ENCODE measurements at places on chromosomes 5 and 9.
A peak's percentile ranks its signal among the peaks of the same experiment; 100 is the strongest.

GRCh38 chr9:13596383-13596970 is 317.0 kb upstream of the MPDZ start:
- no peak for DNase-seq

DNA sequence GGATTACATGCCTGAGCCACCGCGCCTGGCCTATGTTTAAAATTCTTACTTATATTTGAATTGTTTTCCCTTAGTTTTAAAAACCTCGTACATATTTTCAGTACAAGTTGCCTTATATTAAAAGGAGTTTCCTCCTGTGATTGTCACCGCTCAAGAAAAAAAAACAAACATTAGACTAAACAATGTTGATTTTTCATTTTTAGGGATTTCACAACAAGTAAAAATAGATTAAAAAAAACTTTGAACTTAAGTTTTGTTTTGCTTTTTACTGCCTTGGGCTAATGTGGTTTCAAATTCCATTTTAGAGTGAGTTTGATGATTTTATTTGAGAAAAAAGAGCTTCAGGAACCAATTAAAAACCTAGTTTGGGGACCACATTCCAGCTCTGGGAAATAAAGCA is 1196.6 kb upstream of the CDH18 start:
- DNase-seq, result no peak

- no peak for DNase-seq
Observed at GRCh38 chr5:178502401-178503100, 87.6 kb downstream of the COL23A1 start.

GRCh38 chr5:133319905-133320520 is 268.2 kb downstream of the HSPA4 start:
- DNase-seq, result no peak

DNA sequence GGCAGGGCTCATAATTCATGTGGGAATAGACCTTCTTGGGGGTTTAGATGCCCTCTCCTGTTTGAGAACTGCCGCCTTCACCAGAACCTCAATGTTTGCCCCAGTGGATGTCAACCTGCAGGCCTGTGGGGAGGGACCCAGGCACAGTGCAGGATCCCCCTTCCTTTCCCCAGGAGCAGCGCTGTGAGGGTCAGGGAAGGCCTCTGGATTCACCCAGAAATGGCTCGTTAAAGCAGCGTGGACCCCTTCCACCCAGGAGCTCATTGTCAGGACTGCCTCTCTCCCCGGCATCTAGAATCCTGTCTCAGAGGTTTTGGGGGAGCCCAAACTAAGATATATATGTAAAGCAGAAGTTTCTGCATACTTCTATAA is 188.3 kb downstream of the GADD45G start:
- no peak for DNase-seq

DNA sequence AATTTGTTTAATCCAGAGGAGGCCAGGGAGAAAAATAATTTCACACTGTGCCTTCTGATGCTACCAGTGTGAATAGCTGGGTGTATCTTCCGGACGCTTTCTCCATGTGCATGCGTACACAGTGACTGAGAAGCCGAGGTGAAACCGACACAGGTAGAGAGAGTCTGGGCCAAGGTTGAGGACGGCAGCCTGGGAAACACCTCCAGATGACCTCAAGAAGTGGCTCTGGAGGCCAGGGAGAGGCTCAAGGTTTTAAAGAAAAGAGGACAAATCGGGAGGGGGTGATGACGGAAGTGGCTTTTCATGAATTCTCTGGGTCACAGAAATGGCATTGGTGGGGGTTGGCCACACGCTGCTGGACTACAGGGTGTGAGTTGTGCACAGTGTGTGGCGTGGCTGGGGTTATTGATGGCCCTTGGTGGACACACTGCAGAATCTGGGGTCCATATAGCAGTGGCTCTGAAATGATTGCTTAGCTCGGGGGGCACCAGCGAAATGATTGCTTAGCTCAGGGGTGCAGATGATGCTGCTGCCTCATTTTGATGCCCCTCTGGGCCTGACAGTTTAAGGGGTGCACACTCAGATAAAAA is 34.1 kb upstream of the LRRC14B start:
- no peak for DNase-seq

- DNase-seq, result no peak
Observed at GRCh38 chr5:1868886-1869475, 13.7 kb downstream of the IRX4 start.

- peak; percentile 58 for DNase-seq
Observed at GRCh38 chr5:56088967-56089829, 94.4 kb upstream of the IL6ST start.

- peak; percentile 31 for DNase-seq
Observed at GRCh38 chr5:151757233-151758140, 944 bp downstream of the ATOX1 start.

- DNase-seq, result no peak
Observed at GRCh38 chr9:72537011-72537545, 15.7 kb downstream of the TMC1 start.

DNA sequence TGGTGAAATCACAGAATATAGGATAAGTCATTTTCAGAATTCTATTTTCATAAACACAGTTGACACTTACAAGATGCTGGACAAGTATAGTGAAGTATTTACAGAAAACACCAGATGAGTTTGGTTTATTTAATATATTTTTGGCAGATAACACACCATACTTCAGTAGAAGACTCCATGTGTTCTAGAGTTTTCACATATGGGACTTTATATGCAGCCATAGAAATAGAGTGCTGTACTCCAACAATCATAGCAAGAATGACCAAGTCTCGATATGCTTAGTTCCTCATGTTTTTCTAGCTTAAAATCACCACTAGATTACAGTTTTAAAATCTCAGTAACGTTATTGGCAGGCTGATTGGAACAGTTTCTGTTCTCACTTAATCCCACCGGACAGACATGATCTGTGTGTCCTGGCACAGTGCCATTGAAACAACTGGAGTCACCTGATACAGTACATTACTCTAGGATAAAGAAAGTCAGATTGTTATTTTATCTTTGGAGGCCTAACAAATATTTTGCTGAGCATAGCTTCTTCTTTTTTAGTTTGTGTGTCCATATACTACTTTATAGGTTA is 45.8 kb upstream of the ERBIN start:
- DNase-seq, result no peak

DNA sequence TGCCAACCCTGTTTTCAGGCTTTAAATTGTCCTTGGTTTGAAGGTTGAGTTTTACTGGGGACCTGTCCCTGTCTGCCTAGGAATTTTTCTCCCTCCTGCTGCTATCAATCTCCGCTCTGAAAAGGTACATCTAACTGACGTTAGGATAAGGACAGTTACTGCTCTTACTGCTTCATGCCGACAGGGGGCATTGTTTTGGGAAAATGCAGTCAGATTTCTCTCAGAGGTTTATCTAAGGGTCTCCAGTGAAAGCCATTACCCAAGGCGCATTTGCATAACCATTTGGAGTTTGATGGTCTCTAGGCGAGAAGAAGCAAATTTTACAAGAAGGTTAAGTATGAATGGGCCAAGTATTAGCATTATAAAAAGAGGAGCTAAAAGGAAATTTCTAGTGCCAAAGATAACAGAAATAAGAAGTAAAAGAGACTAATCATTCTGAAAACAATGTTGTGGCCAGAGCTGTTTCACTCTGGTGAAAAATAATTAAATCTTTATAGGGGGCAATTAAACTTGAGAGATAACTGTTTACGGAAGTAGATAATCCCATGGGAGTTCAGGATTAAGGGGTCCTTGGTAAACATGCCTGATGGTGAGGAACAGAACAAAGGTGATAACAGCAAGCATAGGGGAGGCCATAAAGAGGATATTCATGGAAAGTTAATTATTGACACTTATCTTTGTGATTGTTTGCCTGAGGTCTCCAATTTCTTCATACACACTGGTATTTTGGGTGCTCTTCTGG is 605.0 kb downstream of the MTRR start:
- DNase-seq, result no peak

DNA sequence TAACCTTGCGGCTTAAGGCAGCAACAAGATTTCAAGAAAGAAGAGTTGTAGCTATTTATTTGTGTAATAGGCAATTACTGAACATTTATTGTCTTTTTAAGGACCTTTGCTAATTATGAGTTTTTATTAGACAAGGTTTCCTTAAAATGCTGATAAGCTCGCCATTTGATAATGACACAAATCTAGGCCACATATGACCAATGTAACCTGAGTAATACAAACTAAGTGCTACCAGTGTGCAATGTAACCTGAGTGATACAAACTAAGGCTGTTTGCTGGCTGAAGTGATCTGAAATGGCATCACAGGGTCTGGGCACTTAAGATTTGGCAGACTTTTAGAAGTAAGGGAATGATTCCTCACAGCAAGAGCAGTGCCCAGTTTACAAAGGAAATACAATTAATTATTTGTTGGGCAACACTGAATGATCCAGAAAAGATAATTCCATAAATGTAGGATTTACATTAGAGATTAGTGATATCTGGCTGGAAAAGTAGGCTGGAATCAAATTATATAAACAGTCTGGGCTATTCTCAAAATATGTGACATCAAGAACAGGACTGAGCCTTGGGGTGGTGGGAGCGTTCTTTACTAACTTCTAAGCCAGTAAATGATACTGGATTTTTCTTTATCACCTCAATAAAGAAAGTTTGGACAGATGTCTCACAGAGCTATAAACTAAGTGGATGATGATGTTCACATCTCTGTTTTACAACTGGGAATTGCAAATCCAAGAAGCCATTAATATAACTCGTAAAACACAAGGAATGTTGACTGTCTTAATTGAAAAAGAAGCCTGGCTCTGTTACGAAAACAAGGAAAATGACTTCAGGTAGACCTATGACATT is 54.8 kb downstream of the MRPS27 start:
- no peak for DNase-seq

- no peak for DNase-seq
Observed at GRCh38 chr5:43312699-43313034, 545 bp downstream of the HMGCS1 start.

- no peak for DNase-seq
Observed at GRCh38 chr5:159453209-159453608, 122.9 kb upstream of the IL12B start.

DNA sequence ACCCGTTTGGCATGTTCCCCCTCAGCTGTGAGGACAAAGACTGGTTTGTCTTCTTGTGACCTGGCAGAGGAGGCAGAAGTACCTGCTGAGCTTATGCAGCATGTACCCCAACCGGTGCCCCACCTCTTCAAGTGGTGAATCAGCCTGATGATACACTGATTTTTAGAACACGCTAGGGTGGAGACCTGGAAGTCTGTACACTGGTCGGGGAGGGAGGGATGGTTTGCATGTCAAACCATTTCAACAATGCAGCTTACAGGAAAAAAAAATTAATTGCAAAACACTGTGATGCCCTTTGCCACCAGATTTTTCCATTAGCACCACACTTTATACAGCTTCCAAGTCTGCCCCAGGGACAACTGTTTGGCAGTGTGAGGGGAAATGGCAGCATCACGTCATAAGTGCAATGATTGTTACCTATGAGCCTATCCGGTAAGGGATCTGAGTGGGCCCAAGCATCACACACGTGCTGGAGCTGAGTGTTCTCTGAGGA is 155.1 kb upstream of the DMRT1 start:
- DNase-seq, result no peak

GRCh38 chr9:14056316-14056861 is 257.6 kb downstream of the NFIB start:
- no peak for DNase-seq

DNA sequence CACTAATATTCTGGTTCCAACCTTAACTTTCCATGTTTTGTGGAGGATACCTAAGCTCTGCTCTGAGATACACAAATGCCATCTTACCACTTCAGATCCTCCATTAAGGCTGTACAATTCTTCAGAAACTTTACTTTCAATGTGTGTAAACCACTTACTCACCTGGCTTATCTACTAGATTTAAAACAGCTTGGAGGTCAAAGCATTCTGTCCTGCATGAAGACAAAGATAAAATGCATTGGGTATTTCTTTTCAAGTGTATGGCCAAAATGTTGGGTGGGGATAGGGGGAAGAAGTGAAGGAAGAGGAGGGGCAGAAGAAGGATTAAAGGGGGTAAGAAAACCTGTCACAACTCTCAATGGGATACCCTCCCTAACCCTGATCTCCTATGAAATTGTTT is 939 bp downstream of the GOLGA1 start:
- no peak for DNase-seq

- DNase-seq, result no peak
Observed at GRCh38 chr5:89954916-89955315, 454.6 kb downstream of the CETN3 start.

GRCh38 chr5:117860550-117860949 is 1127.8 kb downstream of the DTWD2 start:
- DNase-seq, result no peak

GRCh38 chr5:135379046-135379654 is 19.9 kb downstream of the MACROH2A1 start:
- no peak for DNase-seq

DNA sequence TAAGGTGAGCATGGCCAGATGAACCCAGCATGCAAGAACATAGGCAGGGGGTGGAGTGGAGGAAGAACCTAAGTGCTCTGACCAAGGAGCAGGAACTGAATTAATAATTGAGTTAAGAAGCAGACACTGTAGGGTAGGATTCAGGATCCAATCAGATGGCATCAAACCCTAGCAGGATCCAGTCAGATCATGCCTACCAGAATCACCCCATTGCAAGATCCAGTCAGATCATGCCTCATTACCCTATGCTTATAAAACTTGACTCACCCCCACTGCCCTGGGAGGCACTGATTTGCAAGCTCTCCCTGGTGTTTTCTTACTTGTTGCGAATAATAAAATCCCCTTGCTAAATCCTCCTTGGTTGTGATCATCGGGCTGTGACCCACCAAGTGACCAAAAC is 19.7 kb downstream of the TUSC1 start:
- no peak for DNase-seq

- no peak for DNase-seq
Observed at GRCh38 chr5:86118542-86118941, 499.2 kb upstream of the COX7C start.

GRCh38 chr9:35680331-35681105 is 6.8 kb downstream of the CA9 start:
- no peak for DNase-seq

GRCh38 chr5:98468188-98468869 is 305.1 kb upstream of the RGMB start:
- no peak for DNase-seq

- no peak for DNase-seq
Observed at GRCh38 chr5:109145139-109145538, 264.6 kb downstream of the PJA2 start.

GRCh38 chr9:129676975-129677374 is 11.5 kb downstream of the PRRX2 start:
- DNase-seq, result no peak

GRCh38 chr5:10885026-10885425 is 124.0 kb upstream of the DAP start:
- no peak for DNase-seq

DNA sequence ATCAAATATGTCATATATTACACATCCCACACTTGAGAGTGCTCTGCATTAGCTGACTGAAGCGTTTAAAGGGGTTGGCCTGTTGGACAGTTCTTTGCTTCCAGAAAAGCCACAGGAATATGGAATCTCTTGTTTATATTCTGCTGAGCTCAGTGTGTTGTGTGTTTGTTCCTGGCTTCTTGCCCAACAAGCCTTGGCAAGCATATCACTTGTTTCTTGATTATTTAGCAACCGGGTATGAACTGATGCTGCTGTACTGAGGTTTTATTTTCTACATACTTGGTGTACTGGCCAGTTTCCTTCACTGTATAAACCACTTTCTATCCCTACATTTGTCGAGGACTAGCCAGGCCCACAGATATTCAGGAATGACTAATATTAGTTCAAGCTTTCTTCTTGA is 378.9 kb downstream of the KCTD16 start:
- no peak for DNase-seq
